Placental pericyte (primary cell): ENCODE measurements at places on chromosomes 7 and 10. TPM values are rescaled to one million over a fixed set of nuclear protein-coding genes. Genes with fewer than 3 reads are reported as not detected.

The NME8 gene
- not detected in 2 replicates for total RNA-seq

The ZNF467 gene
- 0.72 and 4.8 TPM in 2 replicates for total RNA-seq

The AKR1C8 gene
- total RNA-seq = not detected in 2 replicates

The PLXNA4 gene
- total RNA-seq = under 0.01 and 1.9 TPM in 2 replicates

The MYL10 gene
- not detected in 2 replicates for total RNA-seq

The CRTAC1 gene
- total RNA-seq = not detected in 2 replicates

The SLC13A1 gene
- total RNA-seq = not detected in 2 replicates

The OPN1SW gene
- total RNA-seq = not detected in 2 replicates

The RAMP3 gene
- total RNA-seq = not detected in 2 replicates

The HOXA1 gene
- total RNA-seq = 0.14 TPM in 1 of 2 replicates, not detected in the other
